ENCODE measurements at places on chromosomes 7 and 10.

DNA sequence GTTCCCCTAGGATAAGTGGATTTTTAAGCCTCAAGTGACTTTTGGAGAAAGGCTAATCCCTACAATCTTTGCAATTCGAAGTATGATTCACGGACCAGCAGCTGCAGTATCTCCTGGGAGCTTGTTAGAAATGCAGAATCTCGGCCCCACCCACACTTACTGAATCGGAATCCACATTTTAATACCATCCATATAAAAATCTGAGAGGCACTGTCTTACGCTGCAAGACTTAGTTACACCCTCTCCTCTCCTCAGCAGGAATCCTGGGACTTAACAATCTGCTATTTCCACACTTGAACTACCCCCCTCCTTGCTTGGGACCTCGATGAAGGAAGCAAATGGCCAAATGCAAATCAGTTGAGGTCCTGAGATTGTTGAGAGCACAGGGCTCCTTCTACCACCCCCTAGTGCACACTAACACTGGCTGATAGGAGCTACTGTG lies 21.0 kb downstream of the ITPRIP start:
- DNase-seq: no peak

- DNase-seq: no peak
Observed at GRCh38 chr7:41010967-41011366, 691.9 kb downstream of the INHBA start.

DNA sequence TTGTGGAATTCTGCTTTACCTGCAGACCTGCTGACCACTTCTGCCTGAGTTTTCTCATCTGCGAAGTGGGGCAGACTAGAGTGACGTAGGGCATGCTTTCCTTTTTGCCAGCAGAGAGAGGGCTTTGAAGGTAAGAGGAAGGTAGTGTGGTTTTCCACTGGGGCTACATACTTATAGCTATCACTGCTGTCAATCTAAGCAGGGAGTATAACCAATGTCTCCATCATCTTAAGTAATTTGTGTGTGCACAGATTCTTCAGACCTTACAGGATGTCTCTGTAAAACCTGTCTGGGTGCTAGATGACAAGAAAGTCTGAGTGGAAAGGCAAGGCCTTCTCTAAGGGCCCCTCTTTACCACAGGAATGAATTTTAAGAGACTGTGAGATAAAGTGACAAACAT lies 106.8 kb downstream of the RBM20 start:
- DNase-seq: no peak

DNA sequence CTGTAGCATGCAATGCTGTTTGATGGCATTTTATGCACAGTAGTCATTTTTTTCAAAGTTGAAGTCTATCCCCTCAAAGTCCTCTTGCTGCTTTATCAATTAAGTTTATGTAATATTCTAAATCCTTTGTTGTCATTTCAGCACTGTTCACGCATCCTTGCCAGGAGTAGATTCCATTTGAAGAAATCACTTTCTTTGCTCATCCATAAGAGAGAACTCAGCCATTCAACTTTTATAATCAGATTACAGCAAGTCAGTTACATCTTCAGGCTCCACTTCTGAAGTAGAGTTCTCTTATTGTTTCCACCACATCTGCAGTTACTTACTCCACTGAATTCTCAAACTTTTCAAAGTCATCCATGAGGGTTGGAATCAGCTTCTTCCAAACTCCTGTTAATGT lies 32.3 kb downstream of the SDHAF3 start:
- DNase-seq: no peak

GRCh38 chr10:69883310-69884023 lies 81.8 kb downstream of the COL13A1 start:
- DNase-seq: no peak

- no peak for DNase-seq
Observed at GRCh38 chr7:44213877-44214388, 13.2 kb downstream of the YKT6 start.

DNA sequence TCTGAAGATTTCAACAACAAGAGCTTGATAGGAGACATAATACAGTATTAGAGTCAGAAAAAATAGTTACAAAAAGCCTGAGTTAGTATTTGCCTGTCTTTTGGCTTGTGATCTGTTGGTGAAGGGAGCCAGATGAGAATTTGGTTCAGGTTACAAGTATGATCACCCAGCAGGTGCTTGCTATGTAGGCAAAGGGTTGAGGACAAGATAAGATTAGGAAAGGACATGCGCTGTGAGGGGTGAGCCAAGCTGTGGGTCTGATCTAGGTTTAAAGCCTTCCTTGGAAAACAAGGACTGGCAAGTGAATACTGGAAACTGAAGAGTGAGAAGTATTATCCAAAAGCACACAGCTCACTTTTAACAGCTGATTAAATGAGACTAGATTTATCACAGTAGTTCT lies 28.7 kb upstream of the CD36 start:
- no peak for DNase-seq

- no peak for DNase-seq
Observed at GRCh38 chr7:56062382-56062781, 1.7 kb upstream of the SUMF2 start.

DNA sequence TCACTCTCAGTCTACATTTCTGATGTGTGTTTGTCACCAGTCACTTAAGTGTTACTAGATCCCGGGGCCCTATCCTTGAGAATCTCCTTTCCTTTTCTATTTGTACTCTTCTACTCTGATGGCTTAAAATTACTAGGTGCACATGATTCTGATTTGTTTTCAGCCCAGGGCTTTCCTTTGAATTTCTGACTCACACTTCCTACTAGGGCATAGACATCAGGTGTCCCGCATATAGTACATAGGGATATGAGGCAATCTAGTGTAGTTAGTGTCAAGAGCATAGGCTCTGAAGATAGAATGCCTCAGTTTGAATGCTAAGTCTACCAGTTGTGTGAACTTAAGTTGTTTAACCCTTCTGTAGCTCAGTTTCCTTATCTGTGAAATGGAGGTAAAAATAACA lies 49.4 kb upstream of the LRRN3 start:
- no peak for DNase-seq

GRCh38 chr7:151688236-151688780 lies 168.6 kb upstream of the RHEB start:
- no peak for DNase-seq

DNA sequence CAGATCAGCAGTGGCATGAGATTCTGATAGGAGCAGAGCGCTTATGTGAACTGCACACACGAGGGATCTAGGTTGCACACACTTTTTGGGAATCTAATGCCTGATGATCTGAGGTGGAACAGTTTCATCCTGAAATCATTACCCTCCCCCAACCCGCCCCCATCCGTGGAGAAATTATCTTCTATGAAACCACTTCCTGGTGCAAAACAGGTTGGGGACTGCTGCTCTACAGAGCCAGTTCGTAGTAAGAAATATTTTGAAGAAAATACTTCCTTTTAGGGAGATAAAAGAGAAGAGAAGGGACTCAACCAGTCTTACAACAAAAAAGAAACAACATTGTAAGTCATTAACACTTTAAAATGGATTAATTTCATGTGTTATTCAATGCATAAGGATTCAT lies 1308.2 kb downstream of the GATA3 start:
- no peak for DNase-seq

- DNase-seq: no peak
Observed at GRCh38 chr7:135710417-135711138, 17.4 kb downstream of the SLC13A4 start.

DNA sequence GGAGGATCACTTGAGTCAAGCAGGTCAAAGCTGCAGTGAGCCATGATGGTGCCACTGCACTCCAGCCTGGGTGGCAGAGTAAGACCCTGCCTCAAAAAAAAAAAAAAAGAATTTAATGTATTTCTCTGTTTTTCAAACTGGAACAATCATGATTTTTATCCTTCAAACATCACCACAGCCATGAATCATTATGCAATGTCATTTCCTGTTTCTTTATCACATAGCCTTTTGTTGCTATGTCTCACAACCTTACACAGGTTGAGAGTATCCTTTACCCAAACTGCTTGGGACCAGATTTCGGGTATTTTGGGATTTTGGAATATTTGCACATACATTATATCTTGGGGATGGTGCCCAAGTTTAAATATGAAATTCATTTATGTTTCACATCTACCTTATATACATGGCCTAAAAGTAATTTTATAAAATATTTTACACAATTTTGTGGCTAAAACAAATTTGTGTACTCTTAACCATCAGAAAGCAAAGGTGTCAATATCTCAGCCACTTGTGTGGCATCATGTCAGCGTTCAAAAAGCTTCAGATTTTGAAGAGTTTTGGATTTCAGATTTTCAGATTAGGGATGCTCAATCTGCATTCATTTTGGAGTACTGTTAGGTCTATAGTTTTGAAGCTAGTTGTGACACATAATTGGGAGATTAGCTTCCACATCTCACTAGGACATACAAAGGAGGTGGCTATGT lies 8.2 kb downstream of the NT5C3A start:
- DNase-seq: no peak

DNA sequence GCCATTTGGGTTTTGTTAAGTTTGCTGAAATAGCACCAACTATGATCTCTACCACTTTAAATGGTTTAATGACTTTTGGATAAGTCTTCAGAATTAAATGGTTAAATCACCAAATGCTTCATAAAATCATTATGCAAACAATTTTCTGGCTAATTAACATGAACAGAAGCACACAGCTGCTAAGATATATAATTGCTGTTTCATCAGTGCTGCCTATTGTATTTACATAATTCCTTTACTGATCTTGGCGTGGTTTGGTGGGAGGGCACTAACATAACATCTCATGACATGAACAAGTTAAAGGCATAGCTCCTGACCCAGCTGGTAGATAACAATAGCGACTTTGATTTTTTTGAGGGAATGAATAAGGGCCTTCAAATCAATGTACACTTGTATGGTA lies 94.1 kb downstream of the FZD1 start:
- no peak for DNase-seq

DNA sequence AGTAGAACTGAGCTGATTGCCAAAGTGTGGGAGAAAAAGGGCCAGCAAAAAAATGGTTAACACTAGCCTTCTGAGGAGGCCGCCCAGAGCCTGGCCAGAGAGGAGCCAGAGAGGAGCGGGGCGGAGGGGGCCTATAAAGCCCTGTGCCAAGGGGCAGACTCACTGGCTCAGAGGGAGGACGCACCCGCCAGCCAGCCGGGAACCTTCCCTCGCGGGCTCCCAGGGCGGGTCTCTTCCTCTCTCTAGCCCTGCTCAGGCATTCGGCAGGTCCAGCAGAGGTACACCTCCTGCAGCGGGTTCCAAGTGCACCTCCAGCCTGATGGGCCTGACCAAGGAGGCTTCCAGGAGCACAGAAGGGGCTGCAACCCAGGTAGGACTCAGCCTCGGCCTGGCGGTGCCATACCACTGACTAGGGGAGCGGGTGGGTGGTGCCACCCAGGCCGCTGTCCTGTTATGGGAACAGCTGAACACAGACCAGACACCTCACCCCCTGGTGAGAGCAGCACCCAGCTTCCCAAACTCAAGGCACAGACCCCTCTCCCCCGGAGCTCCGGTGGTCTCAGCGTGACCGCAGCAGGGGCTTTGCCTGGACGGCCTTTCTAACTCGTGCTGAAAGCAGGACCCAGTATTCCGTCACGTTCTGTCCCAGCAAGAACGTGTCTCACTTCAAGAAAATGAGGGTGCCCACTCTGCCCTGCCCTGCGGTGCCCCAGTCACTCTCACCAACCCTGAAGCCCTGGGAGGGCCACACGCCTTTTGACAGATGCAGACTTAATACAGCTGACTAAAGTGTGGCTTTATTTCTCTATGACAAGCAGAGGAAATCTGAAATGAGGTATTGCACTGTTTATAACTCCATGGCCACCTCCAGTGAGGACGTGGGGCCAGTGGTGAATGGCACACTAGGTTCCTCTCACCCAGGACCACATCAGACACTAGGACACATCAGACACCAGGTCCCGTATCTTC lies at the start of gene GPER1:
Gene GPER1, plus strand, starts transcription at position 162 of the 969 bp plus-strand sequence. CDS start 3,616 bp downstream, outside the sequence.
- no peak for DNase-seq

- no peak for DNase-seq
Observed at GRCh38 chr10:106181501-106181900, 983.0 kb downstream of the SORCS1 start.

- DNase-seq: no peak
Observed at GRCh38 chr10:96708456-96708855, 11.9 kb downstream of the PIK3AP1 start.

DNA sequence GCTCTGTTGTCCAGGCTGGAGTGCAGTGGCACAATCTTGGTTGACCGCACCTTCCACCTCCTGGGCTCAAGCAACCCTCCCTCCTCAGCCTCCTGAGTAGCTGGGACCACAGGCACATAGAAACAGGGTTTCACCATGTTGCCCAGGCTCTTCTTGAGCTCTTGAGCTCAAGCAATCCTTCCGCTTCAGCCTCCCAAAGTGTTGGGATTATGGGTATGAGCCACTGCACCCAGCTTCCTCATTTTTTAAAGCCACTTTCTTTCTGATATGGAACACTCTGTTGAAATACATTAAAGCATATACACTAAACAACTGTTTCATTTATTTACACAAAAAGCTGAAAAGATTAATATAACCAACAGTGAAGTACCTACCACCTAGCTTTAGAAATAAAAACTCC lies 117.2 kb downstream of the CLEC2L start:
- DNase-seq: no peak

DNA sequence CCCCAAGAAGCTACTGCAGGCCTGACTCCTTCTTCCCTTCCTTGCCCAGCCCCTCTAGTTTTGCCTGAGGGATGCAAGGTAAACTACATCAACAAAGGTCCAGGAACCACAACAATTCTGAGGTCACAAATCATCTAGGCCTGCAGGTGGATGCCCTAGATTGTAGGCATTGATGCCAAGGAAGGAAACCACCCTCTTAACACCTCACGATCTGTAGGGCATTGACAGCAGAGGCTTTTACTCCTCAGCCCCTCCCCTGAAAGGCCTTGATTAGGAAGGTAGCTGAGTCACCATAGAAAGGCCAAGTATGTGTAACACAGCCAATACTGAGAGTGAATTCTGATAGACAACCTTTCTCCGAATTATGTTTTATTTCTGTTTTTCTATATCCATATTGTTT lies 46.7 kb upstream of the FAM3C start:
- peak; percentile 5 for DNase-seq

DNA sequence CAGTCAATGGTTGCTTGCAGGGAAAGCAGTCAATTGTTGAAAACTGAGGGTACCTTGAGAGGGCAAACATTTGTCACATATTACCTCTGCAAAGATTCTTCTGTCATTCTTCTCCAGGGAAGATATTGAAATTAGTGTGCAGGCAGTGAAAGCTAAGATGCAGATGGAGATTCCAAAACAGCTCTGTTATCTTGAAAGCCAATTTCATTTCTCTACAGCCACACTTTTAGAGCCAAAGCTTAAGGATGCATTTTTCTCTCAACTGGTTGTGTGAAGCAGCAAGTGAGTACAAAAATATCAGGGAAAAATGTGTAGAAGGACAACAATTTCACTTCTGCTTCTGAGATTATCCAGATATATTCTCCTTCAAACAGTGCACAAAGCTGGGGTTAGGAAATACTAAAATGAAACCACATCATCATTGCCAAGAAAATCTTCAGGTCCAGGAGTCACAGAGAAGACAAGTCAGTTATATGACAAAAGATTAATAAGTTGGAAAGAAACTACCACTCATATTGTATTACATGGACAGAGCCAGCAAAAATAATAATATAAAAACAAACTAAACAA lies 16.3 kb downstream of the SGMS1 start:
- DNase-seq: no peak
